CD4-positive, alpha-beta T cell treated with Interleukin-10 for 1 hour (primary cell): ENCODE measurements at places on chromosomes 12 and 14.
A peak's percentile ranks its signal among the peaks of the same experiment; 100 is the strongest.

GRCh38 chr14:25516838-25517237 is 466.9 kb upstream of the STXBP6 start:
- no peak for DNase-seq

DNA sequence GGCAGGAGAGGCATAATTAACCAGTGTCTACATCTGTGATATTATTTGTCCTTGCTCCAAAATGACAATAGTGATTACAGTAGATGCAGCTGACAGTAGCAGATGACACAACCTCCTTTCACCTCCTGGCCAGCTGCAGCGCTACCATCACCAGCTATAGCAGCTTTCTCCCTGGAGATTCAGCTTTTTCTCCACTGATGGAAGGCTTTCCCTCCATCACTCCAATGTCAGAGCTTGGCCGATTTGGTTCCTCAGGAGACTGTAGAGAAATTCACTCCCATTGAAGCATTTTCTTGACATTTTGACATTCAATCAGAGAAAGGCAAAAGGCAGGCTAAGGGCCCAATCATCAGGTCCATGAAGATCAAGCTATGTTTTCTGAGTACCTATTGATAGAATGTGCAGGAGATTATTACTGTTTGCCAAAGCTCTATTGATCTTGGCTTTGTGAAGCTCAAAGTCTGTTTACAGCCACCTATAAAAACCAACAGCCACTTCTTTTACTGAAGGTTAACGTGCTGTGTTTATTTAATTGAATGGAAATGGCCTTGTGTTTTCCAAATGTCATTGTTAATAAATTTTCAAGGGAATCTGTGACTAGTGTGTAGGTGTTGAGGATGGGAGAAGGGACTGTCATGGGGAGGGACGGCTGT is 785.1 kb downstream of the DIO2 start:
- no peak for DNase-seq

GRCh38 chr12:29640589-29641345 is 143.0 kb downstream of the TMTC1 start:
- DNase-seq: no peak

DNA sequence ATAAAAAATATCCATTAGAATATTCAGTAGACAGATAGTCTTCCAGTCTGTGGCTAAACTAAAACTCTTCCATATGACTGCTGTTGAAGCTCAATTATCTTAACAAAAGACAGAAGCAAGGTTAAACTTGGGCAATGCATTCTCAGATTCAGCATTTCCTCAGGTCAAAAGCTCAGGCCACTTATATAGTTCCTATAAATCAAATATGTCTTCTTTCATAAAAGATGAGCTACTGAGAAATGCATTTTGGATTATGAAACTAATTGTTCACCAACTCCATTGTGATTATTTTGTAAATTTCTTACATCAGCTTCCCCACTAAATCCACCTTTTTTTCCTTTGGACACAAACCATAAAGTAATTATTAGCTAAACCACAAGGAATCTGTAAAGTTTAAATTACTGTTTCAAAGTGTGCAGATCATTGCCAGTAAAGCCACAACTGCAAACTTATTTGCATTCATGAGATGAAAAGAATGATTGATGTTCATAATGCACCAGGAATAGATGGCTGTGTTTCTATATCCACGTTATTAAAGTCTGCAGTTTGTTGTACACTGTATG is 224.4 kb downstream of the FBXL14 start:
- DNase-seq: no peak

GRCh38 chr14:23327947-23328744 is 6.9 kb downstream of the PABPN1 start:
- peak; percentile 77 for DNase-seq

GRCh38 chr14:33835677-33836076 is 115.2 kb downstream of the EGLN3 start:
- no peak for DNase-seq

- DNase-seq: no peak
Observed at GRCh38 chr12:132130690-132131089, 13.4 kb downstream of the DDX51 start.

GRCh38 chr12:120534203-120534702 is at the start of gene RNF10:
RNF10 (plus strand) TSS chr12:120534356; CDS start chr12:120534812, 456 bp downstream.
- DNase-seq: peak; percentile 92

GRCh38 chr12:19130224-19131024 is 891 bp downstream of the PLEKHA5 start:
- DNase-seq: peak; percentile 11

- no peak for DNase-seq
Observed at GRCh38 chr12:13816394-13816793, 165.0 kb downstream of the GRIN2B start.

- no peak for DNase-seq
Observed at GRCh38 chr12:68245180-68246021, 8.0 kb downstream of the IL22 start.

DNA sequence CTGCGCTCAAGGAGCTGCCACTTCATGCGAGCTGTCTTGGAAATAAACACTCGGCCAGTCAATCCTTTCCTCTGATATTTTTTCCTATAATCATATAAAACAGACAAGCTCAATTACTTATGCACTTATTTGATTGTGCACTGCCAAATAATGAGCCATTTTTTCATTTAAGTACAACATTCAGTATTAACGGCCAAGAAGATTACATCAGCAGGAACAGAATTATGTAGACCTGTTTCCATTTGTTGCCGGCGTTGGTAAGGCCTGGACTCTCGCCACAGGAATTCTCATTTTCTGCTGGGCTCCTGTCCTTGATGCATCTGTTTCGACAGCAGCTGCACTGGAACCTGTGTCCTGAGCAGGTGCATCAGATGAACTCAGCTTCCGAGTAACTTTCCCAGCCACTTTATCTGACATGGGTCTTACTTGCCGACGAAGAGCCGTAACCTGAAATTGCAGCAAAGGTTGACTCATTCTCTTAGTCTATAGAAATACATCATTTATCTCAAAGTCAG is 110.2 kb downstream of the KIF21A start:
- DNase-seq: no peak

- DNase-seq: peak; percentile 35
Observed at GRCh38 chr12:49201595-49202295, 12.9 kb upstream of the TUBA1A start.

DNA sequence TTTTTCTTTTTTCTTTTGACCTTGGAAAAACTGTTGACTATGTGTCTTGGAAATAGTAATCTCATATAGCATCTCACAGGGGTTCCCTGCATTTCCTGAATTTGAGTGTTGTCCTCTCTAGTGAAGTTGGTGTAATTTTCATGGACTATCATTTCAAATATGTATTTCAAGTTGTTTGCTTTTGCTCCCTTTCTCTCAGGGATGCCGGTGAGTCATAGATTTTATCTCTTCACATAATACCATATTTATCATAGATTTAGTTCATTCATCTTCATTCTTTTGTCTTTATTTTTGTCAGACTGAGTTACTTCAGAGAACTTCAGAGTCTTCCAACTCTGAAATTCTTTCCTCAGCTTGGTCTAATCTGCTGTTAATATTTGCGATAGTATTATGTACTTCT is 1320.6 kb downstream of the LRFN5 start:
- no peak for DNase-seq

GRCh38 chr14:90398315-90398839 is 1.5 kb downstream of the CALM1 start:
- peak; percentile 75 for DNase-seq

DNA sequence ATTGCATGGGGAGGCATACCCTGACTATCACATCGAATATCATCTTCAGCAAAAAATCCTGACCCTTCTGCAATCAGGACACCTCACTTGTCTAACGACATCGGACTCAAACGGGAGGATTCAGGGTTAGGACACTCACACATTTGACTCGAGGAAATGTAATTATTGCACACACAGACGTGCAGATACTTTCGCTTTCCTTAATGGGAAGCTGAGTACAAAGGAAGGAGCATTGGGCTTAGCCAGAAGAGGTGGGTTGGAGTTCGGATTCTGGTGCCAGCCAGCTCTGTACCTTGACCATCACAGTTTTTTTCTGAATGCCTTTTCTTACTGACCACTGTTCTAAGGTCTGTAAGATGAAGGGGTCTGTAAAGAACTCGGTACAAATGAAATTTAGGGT is 260.4 kb downstream of the GALC start:
- DNase-seq: no peak

- no peak for DNase-seq
Observed at GRCh38 chr12:95573951-95574576, 22.8 kb upstream of the USP44 start.

- no peak for DNase-seq
Observed at GRCh38 chr12:53498235-53498630, 1.0 kb downstream of the MAP3K12 start.

GRCh38 chr12:95216711-95217376 is 423 bp downstream of the FGD6 start:
- peak; percentile 23 for DNase-seq

GRCh38 chr12:2282318-2282717 is 229.5 kb downstream of the CACNA1C start:
- no peak for DNase-seq

DNA sequence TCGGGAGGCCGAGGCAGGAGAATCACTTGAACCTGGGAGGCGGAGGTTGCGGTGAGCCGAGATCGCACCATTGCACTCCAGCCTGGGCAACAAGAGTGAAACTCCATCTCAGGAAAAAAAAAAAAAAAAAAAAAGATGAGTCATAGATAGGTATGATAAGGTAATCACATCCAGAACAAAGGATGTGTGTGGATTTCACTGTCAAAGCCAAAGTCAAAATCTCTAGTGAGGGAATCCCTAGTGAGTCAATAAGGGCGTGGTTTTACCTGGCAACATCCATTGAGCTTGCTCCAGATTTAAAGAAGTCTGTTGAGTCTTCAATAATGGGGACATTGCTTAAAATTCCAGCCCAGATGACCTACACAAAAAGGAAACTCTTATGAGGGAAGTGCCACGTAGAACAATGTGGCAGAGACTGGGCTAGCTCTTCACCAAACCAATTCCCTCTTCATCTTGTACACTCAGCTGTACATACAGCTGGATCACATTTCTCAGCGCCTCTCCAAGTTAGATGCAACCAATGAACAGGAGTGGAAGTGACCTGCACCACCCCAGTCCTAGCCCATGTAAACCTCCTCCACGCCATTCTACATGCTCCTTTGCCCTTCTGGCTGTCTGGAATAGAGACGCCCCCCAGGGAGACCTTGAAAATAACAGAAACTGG is 23.4 kb downstream of the ALDH1L2 start:
- no peak for DNase-seq

- DNase-seq: no peak
Observed at GRCh38 chr12:28320353-28320752, 130.1 kb downstream of the CCDC91 start.

DNA sequence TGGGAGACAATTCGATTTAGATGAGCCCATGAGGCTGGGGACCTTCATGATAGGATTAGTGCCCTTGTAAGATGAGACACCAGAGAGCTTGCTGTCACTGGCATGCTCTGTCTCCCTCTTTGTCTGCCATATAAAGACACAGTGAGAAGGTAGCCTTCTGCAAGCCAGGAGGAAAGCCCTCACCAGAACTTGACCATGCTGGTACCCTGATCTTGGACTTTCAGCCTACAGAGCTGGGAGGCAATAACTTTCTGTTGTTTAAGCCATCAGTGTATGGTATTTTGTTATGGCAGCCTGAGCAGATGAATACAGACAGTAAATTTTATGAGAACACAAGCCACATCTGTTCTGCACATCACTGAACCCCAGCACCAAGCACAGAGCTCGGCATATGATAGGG is 38.1 kb upstream of the RASSF3 start:
- no peak for DNase-seq

DNA sequence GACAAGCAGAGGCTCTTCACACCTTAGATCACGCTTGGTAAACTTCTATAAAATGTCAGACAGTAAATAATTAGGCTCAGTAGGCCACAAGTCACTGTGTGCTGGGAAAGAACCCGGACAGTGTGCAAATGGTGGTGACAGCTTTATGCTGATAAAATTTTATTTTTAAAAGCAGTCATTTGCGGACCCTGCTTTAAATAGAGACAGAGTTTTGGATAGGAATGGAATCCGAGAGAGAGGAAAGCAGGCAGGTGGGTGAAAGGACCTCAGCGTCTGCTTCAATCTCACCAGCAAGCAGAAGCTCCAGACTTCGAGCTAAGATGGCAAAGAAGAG is 21.4 kb downstream of the ANKLE2 start:
- DNase-seq: no peak

DNA sequence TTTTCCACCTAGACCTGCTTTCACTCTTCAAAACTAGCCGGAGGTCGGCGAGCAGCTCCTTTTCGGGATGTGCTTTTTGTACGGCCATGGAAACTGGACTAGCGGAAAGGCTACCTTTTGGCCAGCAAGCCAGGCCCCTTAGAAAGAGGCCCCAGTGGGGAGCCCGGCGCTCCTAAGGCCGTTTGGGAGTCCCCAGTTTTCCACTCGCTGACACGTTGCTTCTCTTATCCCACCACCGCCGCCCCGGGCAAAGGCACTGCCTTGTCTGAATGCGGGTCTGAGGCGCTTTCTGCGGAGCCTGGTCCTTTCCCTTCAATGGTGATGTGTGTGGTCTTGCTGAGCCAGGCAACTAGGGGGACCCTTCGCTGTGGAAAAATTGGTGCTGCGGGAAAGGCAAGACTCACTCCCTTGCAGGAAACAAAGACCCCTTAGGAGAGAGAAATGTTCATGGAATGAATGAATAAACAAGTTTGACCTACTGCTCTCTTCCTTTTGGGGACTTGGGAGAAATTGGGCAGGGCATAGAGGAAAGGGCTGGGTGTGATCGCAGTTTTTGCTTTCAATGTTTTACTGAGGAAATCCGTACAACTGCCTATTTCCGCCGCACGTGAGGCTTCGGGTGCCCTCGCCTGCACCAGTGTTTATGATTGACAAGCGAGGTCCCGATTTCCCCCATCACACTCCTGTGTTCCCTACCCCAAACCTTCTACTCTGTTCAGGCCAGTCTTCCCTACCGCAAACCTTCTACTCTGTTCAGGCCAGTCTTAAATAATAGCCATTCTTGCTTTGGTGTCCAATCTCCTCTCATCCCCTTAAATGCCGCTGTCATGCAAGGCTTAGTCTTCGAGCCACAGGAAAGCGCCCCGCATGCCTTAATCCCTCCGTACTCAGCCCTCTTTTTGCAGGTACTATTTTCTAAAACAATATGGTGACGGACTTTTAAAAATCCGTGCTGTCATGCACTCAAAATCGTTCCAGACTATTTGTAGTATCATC is 1.0 kb upstream of the SLC38A2 start:
- peak; percentile 46 for DNase-seq

DNA sequence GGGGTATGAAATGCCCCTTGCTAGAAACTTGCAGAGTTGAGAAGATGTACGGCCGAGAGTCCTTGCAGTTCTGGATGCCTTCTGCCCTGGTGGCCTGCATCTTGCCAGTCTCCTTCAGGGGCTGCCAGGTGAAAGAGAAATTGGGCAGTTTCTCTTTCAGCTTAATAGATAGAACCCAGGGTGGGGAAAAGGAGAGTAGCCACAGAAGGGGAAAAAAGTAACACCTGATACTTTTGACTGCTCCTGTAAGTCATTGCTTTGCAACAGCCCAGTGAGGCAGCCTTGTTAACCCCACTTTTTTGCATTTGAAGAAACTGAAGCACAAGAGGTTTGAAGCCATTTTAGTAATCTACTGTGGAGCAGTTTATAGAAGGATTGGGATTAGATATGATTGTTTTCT is 27.6 kb downstream of the TDP1 start:
- no peak for DNase-seq

- DNase-seq: no peak
Observed at GRCh38 chr14:103354141-103354540, 20.1 kb downstream of the EIF5 start.

- no peak for DNase-seq
Observed at GRCh38 chr12:42534184-42534838, 55.2 kb downstream of the PRICKLE1 start.

GRCh38 chr14:68131907-68132306 is 312.3 kb downstream of the RAD51B start:
- DNase-seq: no peak
